Stimulated activated CD4-positive, alpha-beta T cell treated with anti-CD3 and anti-CD28 coated beads, Interleukin-12 subunit alpha, Interleukin-12 subunit beta, amount 100 ng/mL, for 24 hours (primary cell): ENCODE measurements at places on chromosomes 6 and 20.
A peak's percentile ranks its signal among the peaks of the same experiment; 100 is the strongest.

- DNase-seq = peak; percentile 11
These were observed 5.1 kb downstream of the PRND start for GRCh38 chr20:4726710-4727397.

DNA sequence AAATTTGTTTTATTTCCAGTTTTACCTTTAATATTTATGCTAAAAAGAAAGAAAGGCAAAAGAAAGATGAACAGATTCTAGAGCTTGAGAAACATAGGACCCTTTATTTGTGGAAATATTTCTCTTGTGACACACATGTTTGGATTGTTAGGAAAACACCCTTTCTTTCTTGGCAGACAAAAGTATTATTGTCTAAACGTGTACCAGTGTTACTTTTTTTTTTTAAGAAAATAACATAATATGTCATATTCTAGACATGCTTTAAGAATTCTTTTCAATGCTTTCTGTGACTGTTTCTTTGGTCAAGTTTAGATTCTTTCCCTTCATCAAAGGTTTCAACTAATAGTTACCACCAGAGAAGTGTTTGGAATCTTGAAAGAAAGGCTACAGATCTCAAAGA, 183.4 kb upstream of the CNR1 start:
- no peak for DNase-seq

- no peak for DNase-seq
These were observed 300.2 kb downstream of the UTRN start for GRCh38 chr6:144585217-144585814.

GRCh38 chr20:50146732-50147662, 6.5 kb downstream of the PEDS1 start:
- DNase-seq = peak; percentile 54

DNA sequence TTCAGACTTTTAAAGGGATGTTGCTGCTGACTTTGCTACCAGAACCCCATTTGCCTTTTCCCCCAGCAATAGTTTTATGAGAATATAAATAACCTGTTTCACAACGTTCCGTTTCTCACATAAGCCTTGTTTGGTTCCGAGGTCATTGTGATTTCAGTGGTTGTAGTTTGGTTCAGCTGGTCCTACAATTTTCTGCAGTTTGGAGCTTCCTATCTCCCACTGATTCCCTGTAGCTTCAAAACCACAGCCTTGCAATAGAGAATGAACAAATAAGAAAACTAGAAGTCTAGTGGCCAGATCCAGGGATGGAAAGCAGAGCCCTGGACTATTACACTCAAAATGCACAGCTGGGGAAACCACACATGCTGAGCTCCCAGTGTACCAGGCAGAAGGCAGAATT, 24.1 kb upstream of the SH3BGRL2 start:
- DNase-seq = no peak

GRCh38 chr6:42387336-42387735, 64.4 kb downstream of the TRERF1 start:
- DNase-seq = no peak

GRCh38 chr6:5359417-5359816, 98.1 kb downstream of the FARS2 start:
- DNase-seq = no peak

DNA sequence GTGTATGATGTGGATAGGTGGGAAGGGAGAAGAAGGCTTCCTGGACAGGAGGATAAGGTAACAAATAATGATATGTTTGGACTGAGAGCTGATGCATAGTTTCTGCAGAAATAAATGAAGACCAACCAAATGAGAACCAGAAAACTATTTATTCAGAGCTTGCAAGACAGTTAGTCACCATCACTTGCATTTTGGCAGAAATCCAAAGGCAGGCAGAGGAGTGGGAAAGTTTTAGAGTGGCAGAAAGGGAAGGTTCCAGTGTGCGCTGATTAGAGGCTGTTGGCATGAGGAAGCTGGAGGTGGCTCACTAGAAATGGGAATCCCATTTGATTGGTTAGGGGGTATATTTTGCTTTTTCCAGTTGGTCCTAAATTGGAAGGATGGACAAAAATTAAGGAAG, 13.0 kb upstream of the F13A1 start:
- no peak for DNase-seq

DNA sequence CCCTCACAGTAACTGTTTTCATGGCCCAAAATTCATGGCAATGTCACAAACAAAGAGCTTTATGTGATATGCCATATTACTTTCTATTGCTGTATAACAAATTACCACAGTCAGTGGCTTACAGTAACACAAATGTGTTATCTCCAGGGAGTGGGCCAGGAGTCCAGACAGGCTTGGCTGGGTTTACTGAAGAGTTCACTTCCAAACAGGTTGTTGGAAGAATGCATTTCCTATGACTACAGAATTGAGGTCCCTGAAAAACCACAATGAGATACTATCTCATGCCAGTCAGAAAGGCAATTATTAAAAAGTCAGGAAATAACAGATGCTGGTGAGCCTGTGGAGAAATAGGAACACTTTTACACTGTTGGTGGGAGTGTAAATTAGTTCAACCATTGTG, 431.9 kb downstream of the PKHD1 start:
- no peak for DNase-seq

GRCh38 chr20:528923-529604, 14.5 kb downstream of the CSNK2A1 start:
- no peak for DNase-seq

- DNase-seq = no peak
These were observed 217.2 kb upstream of the FOXA2 start for GRCh38 chr20:22801528-22801927.

DNA sequence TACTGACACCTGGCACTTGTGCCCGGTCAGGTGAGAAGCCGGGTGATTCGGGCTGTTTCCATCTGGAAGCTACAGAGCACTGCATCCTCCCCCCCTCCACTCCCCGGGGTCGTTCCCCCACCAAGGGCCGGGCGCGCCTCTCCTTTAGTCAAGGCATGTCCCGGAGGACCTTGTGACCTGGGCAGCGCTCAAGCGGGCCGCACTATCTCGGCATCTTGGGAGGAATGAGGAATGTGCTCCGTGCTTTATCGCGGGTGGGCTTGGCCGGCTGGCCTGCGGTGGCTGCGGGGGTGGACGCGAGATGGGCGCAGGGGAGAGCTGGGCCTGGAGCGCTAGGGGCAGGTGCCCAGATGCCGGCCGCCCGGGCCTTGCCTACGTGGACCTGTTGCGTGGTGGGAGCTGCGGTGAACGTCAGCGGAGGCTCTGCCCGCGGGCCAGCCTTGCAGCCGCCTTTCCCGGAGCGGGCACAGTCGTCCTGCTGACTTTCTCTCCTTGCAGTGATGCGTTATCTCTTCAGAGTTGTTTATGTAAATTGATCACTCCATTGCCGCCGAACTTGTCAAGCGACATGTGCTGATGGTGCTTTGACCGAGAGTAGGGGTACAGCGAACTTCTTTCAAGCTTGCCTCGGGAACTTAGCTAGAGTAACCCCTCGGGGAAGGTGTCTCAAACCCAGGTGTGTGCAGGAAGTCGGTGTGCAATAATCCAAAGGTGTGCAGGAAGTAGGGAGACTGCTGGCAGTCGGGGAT, 1.1 kb downstream of the LRRC1 start:
- DNase-seq = peak; percentile 2

GRCh38 chr6:67664942-67665341, 970.1 kb upstream of the ADGRB3 start:
- DNase-seq = no peak

- peak; percentile 60 for DNase-seq
These were observed 40.4 kb downstream of the IRF4 start for GRCh38 chr6:431986-432385.

- no peak for DNase-seq
These were observed 18.9 kb upstream of the RPL7L1 start for GRCh38 chr6:42860481-42860880.

- DNase-seq = no peak
These were observed 67.0 kb upstream of the SIRPA start for GRCh38 chr20:1827974-1828785.

GRCh38 chr6:147109707-147110106, 94.5 kb upstream of the STXBP5 start:
- no peak for DNase-seq

DNA sequence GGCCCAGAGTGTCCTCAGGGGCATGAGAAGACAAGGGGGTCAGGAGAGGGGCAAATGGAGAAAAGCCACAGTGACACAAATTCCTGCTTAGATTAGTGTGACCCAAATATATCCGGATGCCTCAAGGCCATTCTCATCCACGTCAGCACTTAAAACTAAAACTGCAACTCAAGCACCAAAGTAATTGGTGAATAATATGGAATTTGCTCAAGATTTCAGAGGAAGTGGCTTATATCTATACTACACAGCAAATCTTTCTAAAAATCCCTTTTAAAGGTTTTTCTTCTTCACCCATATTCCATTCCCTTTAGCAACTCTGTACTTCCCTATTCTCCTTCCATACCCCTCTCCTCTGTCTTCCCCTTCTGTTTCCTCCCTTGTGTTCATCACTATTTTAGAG, 15.2 kb downstream of the DEF6 start:
- no peak for DNase-seq

DNA sequence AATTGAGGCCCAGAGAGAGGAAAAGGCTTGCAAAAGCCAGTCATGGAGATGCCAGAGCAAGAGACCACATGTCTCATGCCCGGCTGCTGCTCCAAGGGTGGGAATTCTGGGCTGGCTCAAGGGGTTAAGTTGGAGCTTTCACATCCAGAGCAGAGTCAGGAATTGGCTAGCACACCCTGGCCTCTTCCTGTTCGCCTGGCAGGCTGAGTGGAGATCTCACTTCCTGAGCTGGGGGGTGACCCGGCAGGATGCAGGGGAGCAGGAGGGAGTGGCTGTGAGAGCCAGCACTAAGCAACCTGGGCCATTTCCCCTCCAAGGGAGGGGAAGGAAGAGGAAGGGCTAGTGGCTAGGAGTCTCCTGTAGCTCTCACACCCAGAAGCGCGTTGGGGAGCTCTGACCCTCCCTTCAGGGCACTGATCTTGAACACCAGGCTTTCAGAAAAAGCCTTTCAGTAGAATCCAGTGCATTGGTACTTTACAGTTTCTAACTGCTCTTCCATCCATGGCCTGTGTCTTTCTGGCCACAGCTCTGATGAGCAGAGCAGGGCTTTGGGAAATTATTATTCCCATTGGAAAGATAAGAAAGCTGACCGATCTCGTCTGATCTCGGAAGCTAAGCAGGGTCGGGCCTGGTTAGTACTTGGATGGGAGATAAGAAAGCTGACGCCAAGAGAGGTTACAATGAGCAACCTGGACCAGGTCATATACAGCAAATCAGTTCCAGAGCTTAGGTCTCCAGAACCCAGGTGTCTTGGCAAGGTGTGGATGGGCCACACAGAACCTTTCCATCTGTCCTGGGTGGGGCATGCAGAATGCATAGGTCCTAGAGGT, 2.2 kb upstream of the CCM2L start:
- no peak for DNase-seq

GRCh38 chr6:52894285-52894684, 15.2 kb downstream of the GSTA3 start:
- DNase-seq = no peak

DNA sequence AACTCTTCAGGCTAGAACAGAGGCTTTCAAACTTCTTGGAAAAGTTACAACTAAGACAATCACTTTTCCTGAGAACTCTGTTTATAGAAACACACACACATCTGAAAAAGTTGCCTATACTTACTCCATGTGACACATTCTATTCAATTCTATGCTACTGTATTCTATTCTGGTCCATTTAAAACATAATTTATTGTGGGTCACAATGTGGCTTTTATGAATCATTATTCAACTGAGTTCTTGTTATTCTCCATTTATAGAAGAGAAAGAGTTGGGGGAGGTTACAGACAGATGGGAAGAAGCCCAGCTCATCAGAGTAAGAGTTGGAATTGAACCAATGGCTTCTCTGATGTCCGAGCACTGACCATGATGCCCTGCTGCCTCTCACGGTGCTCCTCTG, 21.6 kb upstream of the BCAS1 start:
- no peak for DNase-seq

DNA sequence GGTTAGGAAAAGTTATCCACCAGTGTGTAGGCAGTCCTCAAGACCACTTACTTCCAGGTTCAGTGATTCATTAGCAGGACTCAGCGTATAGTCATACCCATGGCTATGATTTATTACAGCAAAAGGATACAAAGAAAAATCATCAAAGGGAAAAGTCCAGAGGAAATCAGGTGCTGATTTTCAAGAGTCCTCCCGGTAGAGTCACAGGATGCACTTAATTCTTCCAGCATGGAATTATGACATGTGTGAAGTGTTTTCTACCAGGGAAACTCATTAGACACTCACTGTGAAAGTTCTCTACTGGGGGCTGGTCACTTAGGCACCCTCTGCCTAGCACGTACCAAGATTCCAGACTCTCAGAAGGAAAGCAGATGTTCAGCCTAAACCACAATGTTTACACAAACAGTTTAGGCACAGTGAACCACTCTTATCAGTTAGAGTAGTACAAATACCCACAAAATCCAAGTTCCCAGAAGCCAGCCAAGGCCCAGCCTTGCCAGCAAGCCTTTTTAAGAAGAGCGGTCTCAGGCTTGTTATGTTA, 10.2 kb downstream of the WFDC3 start:
- no peak for DNase-seq

DNA sequence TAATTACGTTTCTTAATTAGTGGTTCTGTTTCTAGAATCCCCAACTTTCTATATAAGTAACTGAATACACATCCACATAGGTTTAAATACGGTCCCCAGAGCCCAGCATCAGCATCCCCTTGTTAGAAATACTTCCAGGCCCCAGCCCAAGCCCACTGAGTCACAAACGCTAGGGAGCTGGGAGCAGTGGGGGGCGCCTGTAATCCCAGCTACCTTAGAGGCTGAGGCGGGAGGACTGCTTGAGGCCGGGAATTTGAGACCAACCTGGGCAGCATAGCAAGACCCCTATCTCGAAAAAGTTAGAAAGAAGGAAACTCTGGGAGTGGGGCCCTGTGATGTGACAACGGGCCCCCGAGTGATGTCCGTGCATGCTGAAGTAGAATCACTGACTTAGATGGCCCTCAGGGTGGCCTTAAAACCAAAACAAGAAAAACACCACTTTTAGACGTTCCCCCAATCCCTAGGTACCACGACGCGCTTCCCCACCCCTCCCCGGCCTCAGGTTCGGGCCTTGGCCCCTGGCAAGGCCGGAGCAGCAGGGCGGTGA, 1.3 kb upstream of the PPP1R3G start:
- DNase-seq = no peak

DNA sequence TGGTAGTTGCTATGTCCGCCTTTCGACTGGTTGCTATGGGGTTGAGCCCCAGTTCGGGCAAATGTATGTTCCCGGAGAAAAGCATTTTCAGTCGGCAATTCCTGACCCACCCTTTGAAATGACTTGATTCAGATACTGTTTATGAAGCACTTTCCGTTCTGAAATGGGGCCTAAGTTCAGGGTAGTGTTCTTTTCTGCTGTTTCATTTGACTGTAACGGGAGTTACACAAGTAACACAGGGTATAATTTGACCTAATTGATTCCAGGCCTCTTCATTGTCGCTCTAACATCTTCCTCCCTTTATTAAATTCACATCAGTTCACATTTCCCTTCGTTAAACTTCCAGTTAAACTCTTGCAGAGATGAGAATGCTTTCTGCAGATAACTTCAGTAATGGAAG, 85.5 kb downstream of the BMP6 start:
- DNase-seq = no peak

GRCh38 chr6:22575190-22575589, 5.8 kb downstream of the HDGFL1 start:
- DNase-seq = no peak

GRCh38 chr6:166939345-166939744, 17.0 kb downstream of the RNASET2 start:
- no peak for DNase-seq
